Pancreas (tissue), 10 donors: ENCODE measurements at places on chromosomes 2 and 18.

DNA sequence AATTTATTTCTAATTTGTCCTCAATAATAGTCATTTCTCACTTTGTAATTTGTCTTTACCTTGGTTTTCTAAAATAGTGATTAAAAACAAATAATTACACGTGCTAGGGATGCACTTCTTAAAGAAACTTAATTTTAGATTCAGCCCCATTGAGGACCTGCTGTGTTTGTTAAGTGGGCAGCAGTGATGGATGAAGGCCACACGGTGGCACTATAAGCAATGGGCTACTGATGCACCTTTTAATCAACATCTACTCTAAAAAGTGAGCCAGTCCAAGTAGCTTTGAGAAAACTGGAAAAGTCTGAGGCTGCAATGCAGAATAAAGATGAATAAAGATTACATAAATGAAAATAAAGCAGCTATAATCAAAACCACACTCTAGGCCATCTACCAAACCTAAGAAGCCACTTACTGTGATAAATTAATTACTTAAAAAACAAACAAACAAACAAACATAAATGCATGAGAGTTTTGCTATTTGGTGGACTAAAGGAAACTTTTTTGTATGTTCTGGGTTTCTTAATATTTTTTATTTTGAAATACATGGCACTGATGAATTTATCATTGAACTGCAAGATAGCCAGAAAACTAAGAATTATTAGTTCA is 89.3 kb downstream of the PDE11A start:
- peak; percentile 55 for DNase-seq

GRCh38 chr2:5074733-5075132 is 617.5 kb upstream of the SOX11 start:
- no peak for DNase-seq

DNA sequence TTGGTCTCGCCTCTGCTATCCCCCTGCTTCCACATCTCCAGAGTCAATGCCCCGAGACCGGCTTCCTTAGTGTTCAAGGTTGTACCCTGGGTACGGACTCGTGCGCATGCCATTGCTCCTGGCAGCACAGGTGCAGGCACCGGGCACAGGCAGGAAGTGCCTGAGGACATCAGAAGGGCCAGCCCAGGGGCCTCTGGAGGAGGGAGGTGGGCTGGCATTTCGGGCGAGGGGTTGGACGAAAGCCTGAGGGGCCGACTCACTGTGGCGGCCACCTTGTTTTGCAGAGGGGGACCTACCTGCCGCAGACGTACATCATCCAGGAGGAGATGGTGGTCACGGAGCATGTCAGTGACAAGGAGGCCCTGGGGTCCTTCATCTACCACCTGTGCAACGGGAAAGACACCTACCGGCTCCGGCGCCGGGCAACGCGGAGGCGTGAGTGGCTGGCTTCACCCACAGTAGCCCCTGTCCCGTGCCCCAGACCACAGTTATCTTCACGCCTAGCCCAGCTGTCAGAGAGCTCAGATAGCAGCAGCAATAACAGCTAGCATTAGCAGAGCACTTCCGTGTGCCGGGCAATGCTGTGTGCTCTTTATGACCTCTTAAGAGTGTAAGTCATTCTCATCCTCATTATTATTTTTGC is 12.5 kb downstream of the ITM2C start:
- no peak for DNase-seq

GRCh38 chr2:6352247-6352646 is 513.5 kb downstream of the CMPK2 start:
- DNase-seq, result no peak

- no peak for DNase-seq
Observed at GRCh38 chr2:168120310-168120709, 127.1 kb downstream of the STK39 start.

DNA sequence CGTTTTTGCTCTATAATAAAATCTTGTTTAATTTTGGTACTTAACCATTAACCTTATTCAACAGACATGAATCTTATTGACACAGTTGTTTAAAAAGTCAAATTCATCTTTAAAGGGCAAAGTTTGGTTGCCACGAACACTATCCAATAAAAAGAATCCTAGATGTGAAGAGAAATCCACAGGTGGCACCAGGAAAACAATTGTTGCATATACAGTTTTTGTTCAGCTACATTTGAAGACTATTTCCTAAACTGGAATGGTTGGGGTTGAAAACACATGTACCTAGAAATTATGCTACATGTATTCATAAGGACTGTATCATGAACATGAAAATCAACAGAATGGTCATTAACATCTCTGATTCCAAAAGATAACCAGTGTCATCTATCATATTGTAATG is 71.1 kb upstream of the GULP1 start:
- DNase-seq, result no peak
